Activated naive CD4-positive, alpha-beta T cell treated with anti-CD3 and anti-CD28 coated beads for 36 hours (primary cell): ENCODE measurements at places on chromosomes 1 and 21.

- no peak for DNase-seq
Measured at GRCh38 chr1:1598720-1599029, 1.3 kb downstream of the FNDC10 start.

GRCh38 chr21:36976882-36977651 lies 10.6 kb upstream of the HLCS start:
- DNase-seq, result peak; percentile 75

DNA sequence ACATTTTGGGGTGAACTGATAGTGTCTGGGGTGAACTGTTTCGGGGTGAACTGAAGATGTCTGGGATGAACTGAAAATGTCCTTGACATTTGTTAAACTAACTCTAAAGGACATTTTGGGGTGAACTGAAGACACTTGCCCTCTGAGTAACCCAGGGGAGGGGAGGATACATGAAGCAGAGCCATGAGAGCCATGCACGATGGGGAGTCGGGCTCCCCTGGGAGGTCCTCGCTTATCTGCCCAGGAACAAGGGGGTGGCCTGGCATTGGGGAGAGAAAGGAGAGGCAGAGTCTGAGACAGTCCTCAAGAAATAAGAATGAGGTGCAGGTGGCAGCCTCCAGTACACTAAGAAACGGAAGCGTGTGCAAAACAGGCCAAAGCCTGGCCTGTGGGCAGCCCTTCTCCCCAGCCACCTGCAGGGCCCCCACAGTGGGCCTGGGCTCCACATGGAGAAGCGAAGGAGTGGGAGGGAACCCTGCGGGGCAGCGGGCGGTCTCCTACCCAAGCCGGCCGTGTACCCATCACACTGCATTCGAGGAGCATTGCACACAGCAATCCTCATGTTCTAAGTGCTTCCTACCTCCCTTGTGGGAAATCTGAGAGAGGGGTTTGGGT lies 24.2 kb downstream of the RSPH1 start:
- no peak for DNase-seq

GRCh38 chr1:31701091-31701736 lies 2.6 kb downstream of the COL16A1 start:
- DNase-seq, result peak; percentile 59

- DNase-seq, result no peak
Measured at GRCh38 chr21:44708213-44708865, 3.0 kb downstream of the TSPEAR start.

DNA sequence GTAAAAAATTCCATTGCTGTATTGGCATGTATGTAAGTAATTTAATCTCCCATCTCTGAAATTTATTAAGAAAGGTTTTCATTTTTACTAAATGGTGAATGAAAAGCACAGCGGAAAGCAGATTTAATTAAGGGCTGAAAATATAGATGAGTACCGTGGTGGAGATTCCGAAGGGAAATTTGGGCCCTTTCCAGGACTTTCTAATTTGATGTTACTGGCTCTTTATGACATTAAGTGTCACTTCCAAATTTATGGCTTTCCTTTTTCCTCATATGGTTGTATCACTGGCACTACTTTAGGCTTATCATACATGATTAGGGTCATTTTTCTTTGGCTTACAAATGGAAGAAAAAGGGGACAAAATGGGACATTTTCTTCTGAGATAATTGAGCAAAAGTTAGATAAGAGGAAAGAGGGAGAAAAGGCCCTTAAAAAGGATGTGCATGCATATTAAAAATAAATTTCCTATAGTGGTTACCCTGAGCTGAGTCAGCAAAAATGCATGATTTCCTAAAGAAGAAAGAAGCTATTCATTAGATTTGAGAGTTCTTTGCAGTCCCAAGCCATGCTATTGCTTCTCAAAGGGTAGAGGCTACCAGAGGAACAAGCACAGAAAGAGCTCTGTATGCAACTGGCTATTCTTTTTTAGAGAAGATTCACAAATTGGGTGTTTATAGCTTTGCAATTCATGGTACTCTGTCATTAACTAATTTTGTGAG lies 74.9 kb upstream of the CNIH3 start:
- DNase-seq, result no peak

DNA sequence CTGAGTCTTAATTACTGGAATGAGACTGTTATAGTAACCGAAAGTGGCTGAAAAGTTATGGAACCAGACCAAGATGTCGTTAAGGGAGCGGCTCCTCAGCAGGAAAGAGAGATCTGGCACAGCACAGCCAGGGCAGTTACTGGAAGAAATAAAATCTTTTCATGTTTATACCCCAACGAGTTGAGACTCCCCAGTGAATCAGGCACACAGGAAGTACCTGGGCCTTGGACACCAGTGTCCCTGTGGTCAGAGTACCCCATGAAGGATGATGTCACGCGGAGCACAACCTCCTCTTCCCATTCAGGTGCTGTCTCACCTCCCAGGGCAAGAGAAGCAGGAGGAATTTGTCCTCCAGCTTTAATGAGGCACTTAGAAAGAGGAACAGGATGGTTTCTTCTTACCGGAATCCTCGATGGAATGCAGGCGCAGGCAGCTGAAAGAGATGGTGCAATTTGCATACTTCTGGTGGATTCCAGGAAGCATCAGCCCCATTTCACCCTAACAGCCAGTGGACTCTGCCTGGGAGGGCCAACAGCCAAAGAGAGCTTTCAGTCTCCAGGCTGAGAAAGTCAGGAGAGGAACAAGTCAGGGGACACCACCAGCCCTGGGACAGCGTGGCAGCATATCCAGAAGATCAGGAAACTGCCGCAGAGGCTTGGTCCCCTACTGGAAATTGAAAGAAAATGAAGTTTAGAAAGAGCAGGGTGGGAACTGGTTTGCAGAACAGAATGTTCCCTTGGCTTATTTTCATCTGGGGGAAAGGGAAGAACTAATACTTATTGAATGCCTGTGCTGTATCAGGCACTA lies 35.9 kb upstream of the CTTNBP2NL start:
- no peak for DNase-seq

DNA sequence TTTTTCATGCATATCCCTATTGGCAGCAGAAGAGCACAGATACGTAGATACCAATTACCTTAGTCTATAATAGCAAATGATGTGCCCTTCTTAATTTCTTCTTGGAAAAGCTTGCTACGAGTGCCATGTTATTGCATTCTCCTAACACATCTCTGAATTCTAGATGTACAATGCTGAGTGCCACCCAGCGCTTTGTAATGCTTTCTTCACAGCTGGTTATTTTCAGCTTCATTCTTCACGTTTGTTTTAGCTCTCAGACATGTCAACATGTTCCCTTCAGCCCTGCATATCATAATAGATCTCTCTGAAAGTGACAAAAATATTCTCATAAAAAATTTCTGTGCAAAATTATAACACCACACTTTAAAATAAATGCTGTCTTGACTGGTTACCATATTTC lies 981.2 kb downstream of the TTLL7 start:
- DNase-seq, result no peak

GRCh38 chr1:213972141-213972540 lies 15.6 kb upstream of the PROX1 start:
- no peak for DNase-seq

GRCh38 chr1:232287676-232288569 lies 342.0 kb downstream of the SIPA1L2 start:
- no peak for DNase-seq

GRCh38 chr1:183275322-183275721 lies 89.3 kb downstream of the LAMC2 start:
- no peak for DNase-seq

- no peak for DNase-seq
Measured at GRCh38 chr1:178774263-178774662, 49.2 kb downstream of the RALGPS2 start.

- no peak for DNase-seq
Measured at GRCh38 chr21:38459490-38459889, 38.8 kb downstream of the ERG start.

DNA sequence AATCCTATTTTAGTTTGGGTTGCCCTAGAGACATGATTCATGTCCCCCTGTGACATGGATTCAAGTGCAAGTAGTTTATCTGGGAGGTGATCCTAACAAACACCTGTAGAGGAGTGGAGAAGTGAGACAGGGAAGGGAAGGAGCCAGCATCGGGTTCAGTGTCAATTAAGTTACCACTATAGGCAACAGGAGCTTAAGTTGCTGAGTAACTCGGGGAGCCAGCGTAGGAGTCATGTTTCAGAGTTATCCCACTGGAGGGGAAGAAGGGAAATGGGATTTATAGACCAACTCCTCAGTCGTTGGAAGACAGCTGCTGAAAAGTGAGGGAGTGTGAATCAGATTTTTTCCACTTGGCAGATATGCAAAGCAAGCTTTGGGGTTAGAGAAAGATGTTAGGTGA lies 54.9 kb downstream of the SLC30A7 start:
- no peak for DNase-seq

DNA sequence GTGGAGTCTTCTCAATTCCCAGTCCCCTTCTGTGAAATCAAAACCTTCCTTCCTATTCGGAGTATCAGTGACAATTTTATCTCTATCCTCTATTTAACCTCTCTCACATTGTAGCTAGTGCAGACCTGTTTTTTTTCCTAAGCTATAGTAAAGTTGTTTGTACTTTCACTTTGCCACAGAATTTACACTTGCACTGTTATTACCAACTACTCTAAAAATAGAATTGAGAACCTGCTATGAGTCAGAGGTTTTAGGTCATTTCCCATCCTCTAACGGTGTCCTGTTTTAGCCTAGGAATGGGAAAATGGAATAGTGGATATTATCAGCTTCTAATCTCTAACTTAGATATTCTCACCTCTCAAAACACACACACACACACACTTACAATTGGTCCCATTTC lies 862.7 kb downstream of the NCAM2 start:
- DNase-seq, result no peak

- DNase-seq, result no peak
Measured at GRCh38 chr21:46029186-46029924, 47.8 kb downstream of the COL6A1 start.

GRCh38 chr21:23017989-23018388 lies 2019.8 kb downstream of the NCAM2 start:
- no peak for DNase-seq

DNA sequence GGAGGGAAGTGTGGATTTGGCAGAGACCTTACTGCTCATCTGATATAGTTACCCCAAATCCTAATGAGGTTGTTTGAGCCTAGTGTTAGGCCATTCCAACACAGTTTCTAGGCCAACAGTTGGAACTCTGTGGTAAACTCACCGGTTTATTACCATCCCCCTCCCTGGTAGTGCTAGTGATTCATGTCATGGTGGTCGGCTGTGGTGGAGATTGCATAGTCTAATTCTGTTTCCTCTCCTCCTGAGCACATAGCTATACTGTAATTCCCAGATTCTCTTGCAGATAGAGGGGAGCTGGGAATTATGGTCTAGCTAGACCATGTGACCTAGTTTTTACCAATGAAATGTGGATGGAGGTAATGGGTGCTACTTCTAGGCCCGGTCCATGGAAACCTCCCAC lies 123.7 kb upstream of the KIF26B start:
- DNase-seq, result no peak

GRCh38 chr1:76892675-76893074 lies 25.4 kb downstream of the ST6GALNAC5 start:
- no peak for DNase-seq

DNA sequence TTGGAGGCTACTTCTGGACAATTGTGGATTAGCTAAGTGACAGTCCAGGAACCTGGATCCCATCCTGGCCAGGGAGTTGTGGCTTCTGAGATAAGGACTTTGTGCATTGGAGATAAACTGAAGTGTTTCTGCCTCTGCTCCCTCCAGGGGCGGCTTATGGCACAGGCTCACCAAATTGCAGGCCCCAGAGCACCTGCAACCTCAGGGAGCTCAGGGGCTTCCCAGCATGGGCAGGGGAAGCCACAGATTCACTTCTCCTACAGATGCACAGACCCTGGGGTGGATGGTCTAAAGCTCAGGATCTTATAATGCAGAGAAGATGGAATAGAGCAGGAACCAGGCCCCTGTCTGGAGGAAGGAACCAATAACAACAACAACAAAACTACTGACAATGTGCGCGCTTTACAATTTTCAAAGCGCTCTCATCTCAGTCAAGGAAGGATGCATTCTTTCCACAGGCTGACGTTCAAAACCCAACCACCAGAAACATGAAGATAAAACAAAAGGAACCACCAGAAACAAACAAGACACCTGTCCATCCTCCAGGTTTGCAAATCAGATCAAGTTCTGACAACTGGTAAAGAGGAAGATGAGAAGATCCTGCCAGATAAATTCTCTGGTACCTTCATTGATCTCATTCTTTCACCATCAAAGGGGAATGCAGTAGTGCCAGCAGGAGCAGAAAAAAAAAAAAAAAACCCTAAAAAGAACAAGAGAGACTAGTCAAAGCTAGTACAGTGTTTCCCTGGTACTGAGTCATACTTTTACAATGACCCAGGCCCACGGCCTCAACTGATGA lies 121.0 kb upstream of the IRF2BP2 start:
- peak; percentile 83 for DNase-seq

DNA sequence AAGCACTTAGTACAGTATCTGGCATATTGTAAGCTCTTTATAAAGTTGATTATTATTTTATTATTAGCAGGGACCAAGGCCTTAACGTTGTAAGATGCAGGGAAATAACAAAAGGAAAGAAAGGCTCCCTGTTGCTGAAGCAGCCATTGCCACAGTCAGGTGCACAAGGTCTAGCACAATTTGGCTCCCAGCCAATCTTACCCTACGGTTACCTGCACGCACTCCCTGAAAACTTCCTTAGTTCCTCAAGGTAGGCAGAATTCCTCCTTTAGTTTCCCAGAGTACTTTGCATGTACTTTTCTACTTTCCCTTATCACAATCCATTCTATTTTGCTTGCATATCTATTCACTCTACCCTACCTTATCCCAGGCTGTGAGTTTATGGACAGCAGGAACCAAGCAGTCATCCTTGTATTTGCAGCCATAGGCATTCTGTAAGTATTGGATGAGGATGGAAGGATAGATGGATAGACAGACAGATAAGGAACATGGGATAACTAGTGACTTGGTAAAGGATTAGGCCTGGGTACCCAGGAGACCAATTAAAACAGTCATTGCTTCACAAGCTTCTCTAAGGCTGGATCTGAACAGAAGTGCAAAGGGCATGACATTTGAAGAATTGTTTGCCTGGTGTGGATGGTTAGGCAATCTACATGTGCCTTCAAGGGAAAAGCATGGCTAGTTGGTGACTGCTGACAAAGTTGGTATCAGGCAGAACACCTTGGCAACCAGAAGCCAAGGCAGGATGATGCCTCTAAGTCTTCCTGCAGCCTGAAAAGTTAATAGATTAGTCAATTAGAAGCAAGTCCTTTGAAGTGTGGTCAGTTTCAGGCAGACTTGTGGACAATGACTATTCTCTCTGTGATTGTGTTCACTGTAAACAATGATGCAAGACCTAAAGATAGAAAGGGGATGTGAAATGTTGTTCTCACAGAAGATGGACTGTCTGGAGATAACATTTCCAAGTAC lies 20.8 kb upstream of the JAK1 start:
- DNase-seq, result no peak

GRCh38 chr21:37208056-37208721 lies 58.9 kb downstream of the VPS26C start:
- peak; percentile 69 for DNase-seq

GRCh38 chr1:91402023-91402422 lies 2.6 kb downstream of the HFM1 start:
- DNase-seq, result no peak

DNA sequence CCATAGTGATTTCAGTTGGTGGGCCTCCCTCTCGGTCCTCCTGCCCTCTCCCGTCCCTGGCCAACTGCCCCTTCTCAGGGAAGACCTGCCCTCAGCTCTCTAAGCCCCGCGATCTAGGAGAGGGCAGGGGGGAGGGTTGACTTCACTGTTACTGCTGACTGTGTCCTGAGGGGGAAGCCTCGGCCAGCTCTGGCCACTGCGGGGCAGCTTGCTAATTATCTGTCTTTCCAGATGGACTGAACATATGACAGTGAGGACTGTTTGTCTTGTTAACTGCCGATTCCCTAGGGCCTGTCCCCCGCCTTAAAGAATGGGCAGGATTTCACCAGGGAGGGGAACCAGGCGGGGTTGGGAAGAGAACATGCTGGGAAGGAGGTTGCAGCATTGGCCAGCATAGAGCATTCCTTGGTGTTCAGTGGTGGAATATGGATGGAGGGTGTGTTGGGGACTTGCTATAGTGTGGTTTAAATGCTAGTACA lies 22.9 kb downstream of the NIPAL3 start:
- no peak for DNase-seq
